ENCODE measurements at places on chromosomes 7 and 10.

DNA sequence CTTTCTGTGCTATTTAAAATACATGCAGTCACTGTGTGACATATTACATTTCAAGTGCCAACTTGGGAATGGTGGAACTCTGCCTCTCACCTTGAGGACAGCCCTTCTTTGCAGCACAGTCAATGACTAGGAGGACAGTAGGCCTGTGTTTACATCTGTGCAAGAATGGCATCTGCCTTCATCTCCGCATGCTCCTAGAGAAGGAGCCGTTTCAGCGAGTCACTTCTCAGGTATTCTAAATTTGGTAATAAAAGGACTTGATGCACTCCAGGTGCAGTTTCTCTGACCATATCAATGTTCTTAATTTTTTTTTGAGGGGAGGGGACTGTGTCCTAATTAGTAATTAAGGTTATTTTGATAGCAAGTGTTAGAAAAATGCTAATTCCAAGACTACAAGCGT, 128.9 kb downstream of the SDK1 start:
- no peak for DNase-seq

DNA sequence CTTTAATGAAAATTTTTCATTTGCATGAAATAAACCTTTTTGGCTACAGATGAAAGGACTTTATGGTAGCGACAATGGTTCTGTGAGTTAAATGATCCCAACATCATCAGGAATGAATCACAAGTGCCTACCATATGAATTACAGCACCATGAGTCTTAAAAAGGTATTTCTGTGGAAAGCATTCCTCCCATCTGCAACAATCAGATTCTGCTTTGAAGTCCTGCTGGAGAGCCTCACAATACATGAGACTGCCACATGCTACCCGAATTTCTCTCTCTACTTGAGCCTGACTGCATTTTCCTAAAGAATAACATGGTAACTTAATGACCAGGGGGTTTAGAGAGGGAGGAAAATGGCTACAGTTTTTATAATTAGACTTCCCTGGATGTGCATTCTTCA, 190.3 kb downstream of the TWIST1 start:
- DNase-seq = no peak

- DNase-seq = peak; percentile 42
These were observed 642 bp upstream of the PRKG1 start for GRCh38 chr10:51073453-51074237.

DNA sequence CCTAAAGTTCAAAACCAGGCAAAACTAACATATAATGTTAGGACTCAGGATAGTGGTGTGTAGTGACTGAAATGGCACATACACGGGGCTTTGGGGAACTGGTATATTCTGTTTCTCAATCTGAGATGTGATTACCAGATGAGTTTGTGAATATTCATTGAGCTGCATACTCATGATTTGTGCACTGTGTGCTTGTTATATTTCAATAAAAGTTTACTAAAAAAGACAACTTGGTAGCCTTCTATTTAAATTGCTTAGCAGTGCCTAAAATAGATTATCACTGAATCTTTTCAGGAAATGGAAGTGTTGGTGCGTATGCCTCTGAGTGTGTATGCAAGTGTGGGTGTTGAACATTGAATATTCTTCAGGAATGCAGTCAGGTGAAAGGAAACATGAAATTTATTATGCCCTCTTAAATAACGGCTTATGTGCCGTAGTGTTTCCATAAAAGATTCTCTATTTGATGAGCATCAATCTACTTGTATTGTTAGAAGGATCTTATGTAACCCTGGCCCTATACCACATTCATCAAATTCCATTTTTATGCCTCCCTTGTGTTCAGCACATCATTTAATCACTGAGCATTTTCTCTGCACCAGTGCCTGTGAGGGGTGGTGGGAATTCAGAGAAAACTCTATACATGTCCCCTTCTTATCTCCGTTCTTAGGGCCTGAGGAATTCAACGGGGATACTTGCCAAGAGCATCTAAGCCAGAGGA, 82.6 kb upstream of the AUTS2 start:
- DNase-seq = no peak

GRCh38 chr10:46002916-46003693, 27.3 kb downstream of the NCOA4 start:
- DNase-seq = no peak

DNA sequence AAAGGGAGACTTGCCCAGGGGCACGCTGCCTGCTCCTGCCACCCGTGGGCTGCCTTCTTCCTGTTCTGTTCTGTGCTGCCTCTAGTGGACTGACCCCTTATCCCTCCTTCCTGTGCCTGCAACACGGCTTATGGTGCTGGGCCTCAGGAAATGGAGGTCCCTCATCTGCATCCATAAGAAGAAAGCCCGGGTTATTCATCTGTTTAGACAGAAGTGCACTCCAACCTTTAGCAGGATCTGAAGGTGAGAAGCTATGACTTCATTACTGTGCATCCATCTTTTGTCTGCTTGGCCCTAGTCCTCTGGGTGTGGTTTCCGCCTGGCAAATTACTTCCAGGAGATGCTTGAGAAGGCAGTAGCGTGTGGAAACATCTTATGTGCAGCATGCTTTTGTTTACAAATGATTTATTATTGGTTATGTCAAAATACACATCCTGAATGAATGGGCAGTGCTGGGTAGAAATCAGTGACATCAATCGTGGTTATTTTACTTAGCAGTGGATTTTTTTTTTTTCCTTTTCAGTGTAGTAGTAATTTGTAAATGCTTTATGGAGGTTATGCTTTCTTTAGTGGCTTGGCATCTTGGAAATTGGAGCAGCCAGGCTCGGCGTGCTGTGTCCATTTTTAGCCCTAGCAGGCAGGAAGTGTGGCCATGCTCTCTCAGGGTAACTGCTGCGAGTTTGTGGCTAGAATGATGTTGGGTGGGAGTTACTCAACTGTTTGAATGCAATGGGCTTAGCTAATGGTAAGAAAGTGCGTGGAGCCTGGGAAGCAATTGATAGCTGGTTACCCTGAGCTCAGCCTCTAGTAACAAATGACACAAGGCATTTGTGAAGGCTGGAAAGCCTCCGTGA, 12.7 kb downstream of the PTPRE start:
- DNase-seq = no peak

DNA sequence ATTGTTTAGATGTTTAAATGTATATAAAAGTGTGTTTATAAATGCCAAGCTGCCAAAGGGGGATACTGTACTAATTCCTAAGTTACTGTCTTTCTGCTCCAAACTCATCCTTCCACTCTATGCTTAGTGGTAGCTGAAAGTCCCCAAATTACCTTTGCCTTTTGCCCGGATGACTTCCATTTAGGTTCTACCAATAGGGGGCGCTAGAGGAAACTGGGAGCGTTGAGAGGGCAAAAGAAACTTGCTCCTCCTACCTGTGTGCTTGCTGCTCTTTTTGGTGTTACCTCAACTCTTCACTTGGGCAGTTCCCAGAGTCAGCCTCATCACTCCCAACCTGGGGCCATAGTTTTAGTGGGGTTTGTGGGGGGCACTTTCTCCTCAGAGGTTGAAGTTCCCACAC, 5.9 kb upstream of the OR2A25 start:
- DNase-seq = no peak

- no peak for DNase-seq
These were observed 428.6 kb downstream of the DPP6 start for GRCh38 chr7:154480817-154481216.

DNA sequence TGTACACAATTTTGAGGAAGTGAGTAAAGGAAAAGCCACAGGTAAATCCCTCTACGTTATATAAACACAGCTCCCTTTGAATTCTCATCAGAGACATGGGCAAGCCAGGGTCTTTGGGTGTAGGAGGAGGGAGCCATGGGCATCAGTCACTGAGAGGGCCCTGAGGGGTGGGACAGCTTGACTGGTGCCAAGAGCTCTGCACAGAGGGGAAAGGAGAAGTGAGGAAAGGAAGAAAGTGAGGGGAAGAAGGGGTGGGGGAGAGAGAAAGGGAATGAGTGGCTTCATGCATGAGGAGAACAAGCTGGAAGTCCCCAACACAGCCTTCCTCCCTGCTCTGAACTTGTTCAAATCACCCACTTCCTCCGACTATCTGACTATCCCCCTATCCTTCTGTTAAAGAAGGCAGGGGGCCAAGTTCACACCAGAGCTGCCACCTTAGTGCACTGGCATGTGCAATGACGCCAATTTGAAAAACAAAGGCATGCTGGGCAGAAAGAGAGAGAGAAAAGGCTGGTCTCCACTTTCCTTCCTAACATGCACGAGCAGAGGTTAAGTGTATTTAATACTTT, 16.4 kb upstream of the RNF148 start:
- DNase-seq = no peak

- no peak for DNase-seq
These were observed 2.3 kb downstream of the KNDC1 start for GRCh38 chr10:133162178-133162909.

DNA sequence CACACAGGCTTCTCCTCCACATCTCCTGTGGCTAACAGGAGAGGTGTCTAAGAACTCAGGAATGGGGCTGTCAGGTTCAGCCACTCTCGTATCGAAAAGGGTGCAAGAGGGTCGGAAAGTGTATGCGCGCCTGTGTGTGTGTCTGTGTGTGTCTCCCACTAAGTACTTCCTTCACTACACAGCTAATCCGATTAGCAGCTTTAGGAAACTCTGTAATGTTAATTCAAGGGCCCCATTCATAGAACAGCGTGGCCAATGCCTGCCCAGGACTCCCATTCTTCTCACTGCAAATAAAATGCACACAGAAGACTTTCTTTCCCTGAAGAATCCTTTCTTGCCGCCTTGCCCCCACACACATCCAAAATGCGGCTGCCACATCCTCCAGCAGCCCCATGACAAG, 39.9 kb downstream of the TLL2 start:
- no peak for DNase-seq

DNA sequence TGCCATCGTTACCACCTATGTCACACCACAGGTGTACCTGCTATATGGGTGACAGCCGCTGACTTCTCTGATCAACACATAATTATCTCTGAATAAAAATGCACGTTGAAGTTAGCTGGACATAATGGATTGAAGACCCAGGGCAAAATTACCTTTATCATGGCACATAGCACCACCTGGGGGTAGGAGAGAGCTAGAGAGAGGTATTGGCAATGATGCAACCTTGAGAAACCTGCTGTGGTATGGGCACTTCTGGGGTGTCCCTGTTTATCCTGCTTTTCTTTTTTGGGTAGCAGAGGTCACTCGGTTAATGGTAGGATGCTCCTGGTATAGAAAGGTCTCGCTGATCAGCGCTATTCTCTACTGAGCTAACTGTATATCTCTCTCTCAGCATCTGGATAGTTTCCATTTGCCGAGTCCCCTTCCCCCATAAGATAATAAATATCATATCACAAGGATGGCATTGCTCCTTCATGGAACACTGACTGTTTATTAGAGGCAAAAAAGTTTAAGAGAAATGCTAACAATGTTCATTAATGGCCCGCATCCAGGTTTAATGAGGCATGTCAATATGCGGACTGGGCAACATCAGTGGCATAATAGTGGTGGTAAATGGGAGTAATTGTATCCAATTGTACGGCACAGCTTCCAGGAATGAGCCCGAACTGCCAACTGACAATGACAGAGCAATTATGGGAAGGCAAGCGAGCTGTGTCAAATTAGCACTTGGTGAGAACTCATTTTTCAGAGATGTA, 323.1 kb downstream of the TFEC start:
- DNase-seq = no peak

- DNase-seq = peak; percentile 99
These were observed 48.7 kb upstream of the FXYD4 start for GRCh38 chr10:43322769-43323168.

- DNase-seq = no peak
These were observed 32.9 kb downstream of the PHTF2 start for GRCh38 chr7:77831481-77831880.

- DNase-seq = no peak
These were observed 22.5 kb downstream of the TMEM176A start for GRCh38 chr7:150823043-150823442.

- no peak for DNase-seq
These were observed 199.4 kb downstream of the KIAA1217 start for GRCh38 chr10:24408365-24408764.

Measured in nephron progenitor cell (in vitro differentiated cells).